ENCODE measurements at places on chromosomes 13 and 19.

DNA sequence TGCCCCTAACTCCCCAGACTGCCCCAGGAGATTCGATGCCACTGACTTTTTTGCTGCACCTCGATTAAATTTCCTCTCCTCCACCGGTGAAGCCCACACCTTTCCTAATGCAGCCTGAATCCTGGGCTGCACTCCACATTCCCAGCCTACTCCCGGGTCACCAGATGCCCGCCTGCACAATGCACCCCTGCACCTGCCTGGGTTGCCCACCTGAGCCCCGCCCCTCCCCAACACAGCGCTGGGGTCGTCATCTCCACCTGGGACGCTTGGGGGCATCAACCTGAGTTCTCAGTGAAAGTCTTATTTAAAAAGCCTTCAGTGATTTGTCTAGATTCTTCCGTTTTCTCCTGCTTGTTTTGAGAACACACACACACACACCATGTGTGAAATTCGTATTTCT lies 24.5 kb upstream of the DPP9 start:
- DNase-seq: no peak

- no peak for DNase-seq
Measured at GRCh38 chr13:27389891-27390290, 34.5 kb upstream of the GTF3A start.

GRCh38 chr13:90806892-90807291 lies 540.6 kb upstream of the MIR17HG start:
- no peak for DNase-seq

- no peak for DNase-seq
Measured at GRCh38 chr13:58306062-58306461, 674.5 kb downstream of the PCDH17 start.

DNA sequence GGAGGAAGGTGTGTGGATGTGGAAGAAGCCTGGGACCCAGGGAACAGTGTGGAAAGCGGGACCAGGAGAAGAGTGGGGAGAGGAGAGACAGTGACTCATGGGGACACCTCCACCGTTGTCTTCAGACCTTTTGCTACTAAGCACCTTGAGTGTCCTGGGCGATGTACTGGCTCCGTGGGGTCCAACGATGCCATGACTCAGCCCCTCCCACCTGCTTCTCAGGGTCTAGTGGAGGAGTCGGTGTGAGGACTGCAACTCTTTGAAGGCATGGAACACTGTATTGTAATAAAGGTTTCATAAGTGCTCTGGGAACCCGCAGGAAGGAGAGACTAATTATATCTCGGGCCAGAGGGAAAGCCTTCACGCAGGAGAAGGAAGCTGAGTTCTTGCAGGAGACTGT lies 166.9 kb upstream of the KL start:
- DNase-seq: no peak

DNA sequence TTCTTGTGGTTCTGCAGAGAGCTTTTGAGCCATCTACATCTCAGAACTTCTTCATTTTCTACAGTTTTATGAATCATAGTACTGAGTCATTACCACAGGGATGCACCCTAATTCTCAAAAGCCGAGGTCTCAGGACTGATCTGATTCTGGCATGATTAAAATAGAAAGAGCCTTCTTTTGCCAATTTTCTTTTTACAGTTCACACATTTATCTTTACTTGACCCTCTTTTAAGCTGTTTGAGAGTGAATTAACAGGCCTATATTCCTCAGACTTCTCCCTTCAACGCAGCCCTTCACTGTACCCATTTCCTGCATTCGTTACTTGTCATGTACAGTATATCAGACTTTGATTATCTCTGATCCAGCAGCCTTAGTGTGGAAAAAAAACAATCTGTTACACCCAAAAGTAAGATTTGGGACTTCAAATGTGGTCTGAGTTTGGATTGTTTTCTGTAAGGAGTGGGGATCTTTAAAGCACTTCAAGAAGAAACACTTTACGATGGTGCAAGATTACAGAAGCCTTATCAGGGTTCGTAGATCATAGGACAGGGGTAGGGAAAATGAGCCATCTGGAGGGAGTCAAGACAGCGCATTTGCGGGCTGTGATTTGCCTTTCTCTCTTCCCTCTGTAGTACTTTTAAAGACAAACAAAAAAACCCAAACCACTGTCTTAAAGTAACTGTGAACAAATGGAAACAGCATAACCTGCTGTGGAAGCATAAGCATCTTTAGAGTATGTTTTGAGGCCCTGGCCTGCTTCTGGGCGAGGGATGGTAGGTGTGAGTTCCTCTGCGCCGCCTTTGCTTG lies 15.3 kb upstream of the GPR183 start:
- DNase-seq: peak; percentile 74

- DNase-seq: no peak
Measured at GRCh38 chr13:100842136-100842535, 167.5 kb upstream of the TMTC4 start.

DNA sequence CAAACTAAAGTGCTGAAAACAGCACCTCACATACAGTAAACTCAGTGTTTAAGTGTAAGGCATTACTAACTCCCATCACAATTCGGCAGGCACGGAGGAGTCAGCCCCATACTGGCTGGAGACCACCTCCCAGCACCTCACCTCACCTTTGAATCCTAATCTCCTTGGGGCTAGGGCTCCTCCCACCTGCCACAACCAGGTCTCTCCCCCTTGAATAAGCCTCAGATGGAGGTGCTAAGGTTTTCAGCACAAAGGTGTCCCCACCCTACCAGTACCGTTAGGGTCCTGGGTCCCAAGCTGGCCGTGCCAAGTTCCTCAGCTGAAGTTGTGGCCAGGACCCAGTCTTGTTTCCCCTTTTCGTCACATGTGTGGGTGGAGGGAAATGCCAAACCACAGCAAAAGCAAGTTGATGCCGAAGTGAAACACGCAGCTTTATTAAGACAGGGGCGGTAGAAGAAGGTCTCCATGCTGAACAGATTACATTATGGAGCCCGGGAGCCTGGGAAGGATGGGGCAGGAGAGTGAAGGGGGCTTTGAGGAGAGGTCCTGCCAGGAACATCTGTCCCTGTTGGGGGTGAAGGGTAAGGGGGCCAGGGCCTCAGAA lies at the start of gene IGFLR1:
Gene IGFLR1, minus strand, starts transcription at position 332 of the 604 bp plus-strand sequence. CDS start 1,272 bp downstream, outside the sequence.
- DNase-seq: no peak

DNA sequence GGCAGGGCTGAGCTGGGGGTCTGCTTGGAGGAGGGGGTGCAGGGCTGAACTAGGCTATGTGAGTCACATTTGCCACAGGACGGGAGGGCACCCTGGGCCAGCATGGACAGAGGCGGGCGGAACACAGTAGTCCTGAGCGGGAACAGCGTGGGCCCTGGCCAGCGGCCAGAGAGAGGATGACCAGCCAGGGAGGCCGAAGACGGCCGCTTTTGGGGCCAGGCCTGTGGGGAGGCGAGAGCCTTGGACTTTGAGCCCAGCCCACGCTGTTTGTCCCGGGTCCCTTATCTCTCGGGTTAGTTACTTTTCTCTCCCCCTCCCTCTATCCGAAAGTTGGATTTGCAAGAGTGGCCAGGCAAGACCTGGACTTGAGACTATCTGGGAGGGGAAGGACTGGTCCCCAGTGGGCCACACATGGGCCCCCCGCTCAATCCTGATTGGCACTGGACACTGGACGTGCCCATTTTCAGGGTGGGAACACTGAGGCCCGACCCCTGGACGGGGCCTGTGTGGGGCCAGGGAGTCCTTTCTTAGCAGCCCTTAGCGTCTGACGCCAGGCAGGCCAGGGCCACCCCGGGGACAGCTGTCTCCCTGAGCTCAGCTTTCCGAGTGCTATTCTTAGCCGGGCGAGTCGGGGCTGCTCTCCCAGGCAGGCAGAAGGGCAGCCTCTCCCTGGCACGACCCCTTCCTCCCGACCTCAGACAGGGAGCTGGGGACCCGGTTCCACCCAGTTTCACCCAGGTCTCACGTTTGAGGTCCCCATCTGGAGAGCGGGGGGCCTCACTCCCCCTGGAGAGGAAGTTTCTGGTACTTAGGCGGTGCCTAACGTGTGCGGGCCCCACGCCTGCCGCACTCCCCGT lies 833 bp downstream of the GAMT start:
- peak; percentile 35 for DNase-seq

DNA sequence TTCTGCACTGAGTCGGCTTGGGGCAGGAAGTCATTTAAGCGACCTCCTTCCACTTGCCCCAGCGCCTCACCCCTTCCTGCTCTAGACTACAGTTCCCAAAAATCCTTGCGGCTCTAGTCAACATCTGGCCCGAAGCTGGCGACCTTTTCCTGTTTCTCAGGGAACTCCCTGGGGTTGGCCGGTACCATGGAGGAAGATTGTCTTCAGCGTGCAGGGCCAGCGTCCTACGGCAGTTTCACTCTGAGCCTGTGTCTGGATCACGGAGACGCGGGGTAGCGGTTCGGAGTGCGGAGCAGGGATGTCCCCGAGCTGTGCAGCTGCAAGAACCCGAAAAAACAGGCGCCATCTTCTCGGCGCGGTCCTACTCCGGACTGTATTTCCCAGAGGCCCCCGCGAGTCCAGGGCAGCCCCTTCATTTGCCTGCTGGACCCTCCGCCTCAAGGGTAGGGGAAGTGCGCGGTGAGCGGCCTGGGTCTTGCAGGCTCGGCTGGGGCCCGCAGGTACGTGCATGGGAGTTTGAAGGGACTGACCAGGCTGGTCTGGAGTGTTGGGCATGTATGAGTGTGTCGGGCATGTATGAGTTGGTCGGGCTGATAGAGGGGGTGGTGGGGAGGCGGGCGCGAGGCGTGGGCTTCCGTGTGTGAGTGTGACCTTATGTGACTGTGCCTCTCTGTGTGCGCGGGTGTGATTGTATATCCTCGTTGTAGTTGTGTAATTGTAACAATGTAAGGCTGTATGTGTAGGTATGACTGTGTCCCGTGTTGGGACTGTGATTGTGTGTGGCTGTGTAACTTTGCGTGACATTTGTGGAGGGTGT lies at the start of gene ZNF383:
Gene ZNF383, plus strand, starts transcription at position 440 of the 817 bp plus-strand sequence. CDS start 12,240 bp downstream, outside the sequence.
- DNase-seq: peak; percentile 66

DNA sequence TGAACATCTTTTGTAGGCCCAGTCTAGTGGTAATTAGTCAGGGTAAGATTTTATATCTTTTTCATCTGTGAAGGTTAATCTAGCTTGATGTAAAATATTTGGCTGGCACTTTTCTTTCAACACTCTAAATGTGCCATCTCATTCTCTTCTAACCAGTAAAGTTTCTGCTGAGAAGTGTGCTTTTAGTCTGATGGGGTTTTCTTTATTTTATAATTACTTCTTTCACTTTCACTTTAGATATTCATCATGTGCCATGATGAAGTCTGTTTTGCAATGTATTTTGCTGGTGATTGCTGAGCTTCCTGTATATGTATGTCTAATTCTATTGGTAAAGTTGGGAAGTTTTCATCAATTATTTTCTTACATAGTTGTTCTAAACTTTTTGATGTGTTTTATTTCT lies 31.9 kb downstream of the ZNF726 start:
- no peak for DNase-seq

DNA sequence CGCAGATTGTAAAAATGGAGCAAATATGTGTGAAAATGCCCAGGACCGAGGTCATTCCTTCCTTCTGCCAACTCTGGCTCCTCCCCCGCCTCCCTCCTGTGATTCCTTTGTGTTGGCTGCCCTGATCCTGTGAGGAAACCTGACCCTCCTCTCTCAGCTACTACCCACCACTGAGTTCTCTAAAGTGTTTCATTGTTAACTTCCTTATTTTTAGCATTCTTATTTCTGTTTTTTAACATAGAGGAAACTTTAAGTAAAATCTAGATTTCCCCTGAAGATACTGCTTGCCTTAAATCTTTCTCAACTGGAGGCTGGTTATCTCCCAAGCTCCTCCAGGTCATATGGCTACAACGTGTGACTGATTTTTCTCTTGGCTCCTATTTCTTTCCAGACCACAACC lies 21.7 kb upstream of the FBXL3 start:
- DNase-seq: no peak

- no peak for DNase-seq
Measured at GRCh38 chr13:79530270-79530669, 49.3 kb downstream of the NDFIP2 start.

DNA sequence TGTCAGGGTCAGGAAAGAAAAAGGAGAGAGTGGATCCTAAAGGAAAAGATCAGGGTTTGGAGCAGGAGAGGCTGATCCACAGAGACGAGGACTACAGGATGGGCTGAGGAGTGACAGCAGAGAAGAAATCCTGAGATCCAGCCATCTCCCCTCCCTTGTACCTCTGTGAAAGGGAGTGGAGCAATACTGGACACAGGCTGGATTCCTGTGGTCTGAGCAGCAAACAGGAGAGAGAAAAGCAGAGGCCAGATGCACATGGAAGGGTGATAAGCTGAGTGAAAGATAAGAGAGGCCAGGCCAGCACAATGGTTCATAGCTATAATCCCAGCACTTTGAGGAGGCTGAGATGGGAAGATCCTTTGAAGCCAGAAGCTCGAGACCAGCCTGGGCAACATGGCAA lies 472.1 kb upstream of the TSHZ3 start:
- DNase-seq: no peak

- DNase-seq: peak; percentile 4
Measured at GRCh38 chr13:27638521-27638920, 16.8 kb downstream of the POLR1D start.

- no peak for DNase-seq
Measured at GRCh38 chr13:94427313-94427953, 52.0 kb downstream of the DCT start.

GRCh38 chr13:111909971-111910671 lies 156.8 kb upstream of the SOX1 start:
- DNase-seq: no peak

GRCh38 chr19:38444026-38444425 lies 10.5 kb downstream of the RYR1 start:
- no peak for DNase-seq

GRCh38 chr13:102900193-102900608 lies 54.4 kb downstream of the ERCC5 start:
- DNase-seq: no peak

DNA sequence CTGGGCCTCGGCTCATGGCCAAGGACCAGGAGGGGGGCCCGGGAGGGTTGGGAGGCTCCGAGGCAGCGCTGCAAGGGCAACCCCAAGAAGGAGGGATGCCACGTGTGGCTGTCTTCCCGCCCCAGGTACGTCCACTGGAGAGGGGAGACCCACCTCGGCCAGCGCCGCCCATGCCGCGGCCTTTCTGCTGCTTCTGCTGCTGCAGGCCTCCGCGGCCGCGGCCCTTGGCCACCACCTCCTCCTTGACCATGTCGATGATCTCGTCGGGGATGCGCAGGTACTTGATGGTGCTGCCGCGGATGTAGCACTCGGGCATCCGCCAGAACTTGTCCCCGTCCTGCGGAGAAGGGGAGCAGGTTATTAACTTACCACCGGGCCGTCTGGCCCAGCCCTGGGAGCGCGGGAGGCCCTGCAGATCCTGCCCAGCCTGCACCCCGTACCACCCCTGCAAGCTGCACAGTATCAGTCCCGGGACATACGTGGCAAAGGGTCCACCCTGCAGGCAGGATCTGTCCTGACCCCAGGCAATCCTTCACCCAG lies 13.3 kb downstream of the LSM4 start:
- DNase-seq: no peak
